ENCODE measurements at places on chromosomes 5 and 9.
A peak's percentile ranks its signal among the peaks of the same experiment; 100 is the strongest.

DNA sequence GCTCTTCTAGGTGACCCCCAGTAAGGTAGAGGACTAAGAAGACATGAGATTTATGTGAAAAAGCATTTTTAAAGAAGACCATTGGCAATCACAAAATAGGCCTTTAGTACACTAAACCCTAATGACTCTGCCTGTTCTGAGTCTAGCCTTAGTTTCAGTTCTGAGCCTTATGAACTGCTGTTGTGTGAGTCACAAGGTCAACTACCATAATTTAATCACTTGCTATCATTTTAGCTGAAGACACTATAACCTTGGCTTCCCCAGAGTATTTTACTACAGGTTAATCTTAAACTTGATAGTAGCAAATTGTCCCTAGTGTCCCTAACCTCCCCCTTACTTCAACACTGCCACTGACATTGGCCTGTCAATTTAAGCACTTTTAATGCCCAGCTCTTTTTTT, 34.4 kb downstream of the APC start:
- no peak for DNase-seq

DNA sequence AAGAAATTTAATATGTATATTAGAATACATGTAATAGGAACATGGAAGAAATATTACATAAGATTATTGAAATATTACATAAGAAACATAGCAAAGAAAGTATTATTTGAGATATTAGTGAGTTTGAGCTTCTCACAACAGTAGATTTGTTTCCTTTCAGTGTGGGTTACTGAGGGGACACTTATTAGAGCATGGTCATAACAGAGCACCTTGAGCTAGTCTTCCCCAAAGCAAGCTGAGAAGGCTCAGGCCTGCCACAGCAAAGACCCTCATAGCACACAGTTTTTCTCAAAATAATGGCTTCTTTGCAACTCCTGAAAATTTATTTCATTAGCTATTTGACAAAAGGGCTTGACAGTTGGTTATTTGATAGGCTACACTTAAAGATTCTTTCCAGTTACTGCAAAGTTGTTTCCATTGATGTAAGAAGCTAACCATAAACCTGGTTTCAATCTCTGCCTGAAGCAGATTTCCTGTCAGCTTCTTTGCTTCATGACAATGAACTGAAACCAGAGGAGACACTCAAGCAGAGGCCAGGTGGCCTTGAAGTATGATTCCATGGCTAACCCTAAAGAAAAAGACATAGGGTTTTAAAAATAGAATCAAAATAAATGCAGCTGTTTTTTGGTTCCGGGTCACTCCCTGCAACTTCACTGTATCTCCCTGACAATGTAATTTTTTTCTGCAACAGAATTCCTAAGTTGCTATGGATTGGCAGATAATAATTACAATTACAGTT, 68.6 kb downstream of the ERMP1 start:
- no peak for DNase-seq

GRCh38 chr5:173781816-173782670, 106.1 kb upstream of the CPEB4 start:
- peak; percentile 33 for DNase-seq

GRCh38 chr5:179516221-179516620, 34.1 kb upstream of the RUFY1 start:
- DNase-seq = no peak

DNA sequence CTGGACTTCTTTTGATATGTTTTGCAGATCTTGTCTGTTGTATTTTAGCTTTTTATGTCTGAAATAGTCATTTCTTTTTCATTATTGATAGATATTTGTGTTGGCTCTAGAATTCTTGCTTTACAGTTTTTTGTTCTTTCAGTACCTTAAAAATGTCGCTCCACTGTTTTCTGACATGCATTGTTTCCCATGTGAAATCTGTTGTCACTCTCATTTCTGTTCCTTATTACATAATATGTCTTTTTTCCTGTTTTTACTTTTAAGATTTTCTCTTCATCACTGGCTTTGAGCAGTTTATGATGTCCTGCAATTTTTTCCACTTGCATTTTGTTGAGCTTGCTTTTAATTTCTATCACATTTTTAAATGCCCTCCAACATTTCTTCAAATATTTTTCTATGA, 270.4 kb upstream of the TARS1 start:
- no peak for DNase-seq

DNA sequence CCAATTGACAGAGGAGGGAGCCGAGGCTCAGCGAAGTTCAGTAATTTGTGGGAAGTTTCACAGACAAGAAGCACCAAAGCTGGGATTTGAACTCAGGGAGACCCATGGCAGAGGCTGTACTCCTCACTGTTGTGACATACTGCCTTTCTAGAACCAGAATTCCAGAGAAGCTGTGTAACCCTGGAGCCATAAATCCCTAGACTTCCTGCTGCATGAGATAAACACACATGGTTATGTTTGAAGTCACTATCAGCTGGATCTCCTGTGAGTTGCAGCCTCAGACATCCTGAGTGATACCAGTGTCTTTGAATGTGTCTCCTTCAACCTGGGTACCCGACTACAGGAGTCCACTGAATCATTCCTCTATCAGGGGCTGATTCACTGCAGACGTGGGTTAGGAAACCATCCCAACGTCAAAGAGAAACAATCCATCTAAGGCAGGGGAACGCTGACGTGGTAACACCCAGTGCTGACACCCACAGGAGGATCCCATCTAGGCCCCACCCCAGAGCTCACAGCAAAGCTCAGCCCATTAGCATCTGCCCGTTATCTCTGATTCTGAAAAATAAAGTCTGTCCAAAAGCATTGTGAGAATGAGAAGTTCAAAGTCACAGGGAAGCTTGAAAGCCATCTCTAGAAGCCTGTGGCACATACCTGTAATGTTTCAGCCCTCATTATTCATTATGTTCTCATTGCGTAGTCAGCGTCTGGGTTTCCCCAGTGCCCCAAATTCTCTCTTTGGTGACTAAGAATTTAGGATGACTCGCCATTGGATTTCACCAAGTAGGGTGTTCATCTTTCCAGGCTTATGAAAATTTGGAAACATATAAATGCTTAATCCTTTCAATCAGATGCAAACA, 36.3 kb upstream of the BASP1 start:
- no peak for DNase-seq

GRCh38 chr5:3912790-3913189, 317.2 kb downstream of the IRX1 start:
- no peak for DNase-seq

DNA sequence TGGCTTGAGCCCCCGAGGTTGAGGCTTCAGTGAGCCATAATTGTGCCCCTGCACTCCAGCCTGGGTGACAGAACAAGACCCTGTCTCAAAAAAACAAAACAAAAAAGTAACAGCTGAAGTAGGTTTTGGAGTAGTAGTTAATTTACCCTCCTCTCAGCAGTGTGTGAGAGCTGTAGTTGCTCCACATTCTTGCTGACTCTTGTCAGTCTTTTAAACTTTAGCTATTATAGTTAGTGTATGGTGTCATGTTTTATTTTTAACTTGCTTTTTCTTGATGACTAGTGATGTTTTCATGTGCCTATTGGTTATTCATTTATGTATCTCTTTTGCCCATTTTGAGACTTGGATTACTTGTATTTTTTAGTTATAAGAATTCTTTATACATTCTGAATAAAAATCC, 52.9 kb upstream of the DHFR start:
- no peak for DNase-seq

- DNase-seq = peak; percentile 97
Measured at GRCh38 chr5:115544436-115545350, at the start of gene FEM1C. Gene FEM1C, minus strand, starts transcription at chr5:115544775. Its CDS starts 1,282 bp downstream, at chr5:115543493.

GRCh38 chr5:54845567-54845941, 139.8 kb downstream of the ESM1 start:
- no peak for DNase-seq

DNA sequence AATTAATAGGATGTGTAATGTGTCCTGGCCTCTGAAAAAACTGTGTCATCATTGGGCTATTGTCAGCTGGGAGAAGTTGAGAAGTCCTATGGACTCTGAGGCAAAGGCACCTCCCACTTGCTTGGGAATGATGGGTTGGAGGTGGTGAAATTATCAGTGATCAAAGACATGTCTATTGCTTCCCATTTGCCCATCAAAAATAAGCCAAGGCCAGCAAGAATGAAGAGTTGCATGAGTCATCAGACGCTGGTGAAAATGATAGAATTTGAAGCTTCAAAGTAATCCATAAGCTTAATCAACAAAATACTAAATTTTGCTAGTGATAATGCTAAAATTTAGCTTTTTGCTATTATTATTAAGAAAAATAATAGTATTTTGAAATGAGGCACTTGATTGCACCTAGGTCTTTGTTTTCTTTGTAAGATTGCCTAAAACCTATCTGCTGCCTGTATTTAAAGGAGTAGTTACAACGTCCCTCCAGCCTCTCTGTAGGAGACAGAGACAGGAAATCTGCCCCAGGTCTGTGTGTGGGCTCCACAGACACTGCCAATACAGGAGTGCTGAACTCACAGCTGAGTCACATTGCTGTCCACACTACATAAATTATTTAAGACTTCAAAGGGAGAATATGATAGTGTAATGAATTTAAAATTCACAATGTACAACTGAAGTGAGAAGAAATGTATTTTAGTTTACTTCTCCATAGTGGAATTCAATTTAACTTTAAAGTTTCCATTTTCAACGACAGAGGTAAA, 48.4 kb upstream of the APC start:
- no peak for DNase-seq

DNA sequence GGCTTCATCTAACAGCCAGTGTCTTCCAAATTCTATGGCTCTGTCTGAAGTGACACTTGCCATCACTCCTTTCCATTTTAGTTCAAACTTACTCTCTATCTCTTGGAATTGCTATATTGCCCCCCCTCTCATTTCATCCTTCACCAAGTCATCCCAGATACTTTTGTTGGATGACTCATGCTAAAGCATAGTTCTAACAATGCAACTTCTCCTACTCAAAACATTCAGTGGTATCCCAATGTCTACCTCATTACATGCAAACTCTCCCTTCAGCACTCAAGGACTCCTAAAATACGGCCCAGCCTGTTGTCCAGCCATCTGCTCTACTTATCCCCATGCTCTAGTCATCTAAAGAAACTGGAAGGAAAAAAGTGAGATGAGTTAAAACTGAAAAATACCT, 171.6 kb downstream of the RASEF start:
- no peak for DNase-seq

DNA sequence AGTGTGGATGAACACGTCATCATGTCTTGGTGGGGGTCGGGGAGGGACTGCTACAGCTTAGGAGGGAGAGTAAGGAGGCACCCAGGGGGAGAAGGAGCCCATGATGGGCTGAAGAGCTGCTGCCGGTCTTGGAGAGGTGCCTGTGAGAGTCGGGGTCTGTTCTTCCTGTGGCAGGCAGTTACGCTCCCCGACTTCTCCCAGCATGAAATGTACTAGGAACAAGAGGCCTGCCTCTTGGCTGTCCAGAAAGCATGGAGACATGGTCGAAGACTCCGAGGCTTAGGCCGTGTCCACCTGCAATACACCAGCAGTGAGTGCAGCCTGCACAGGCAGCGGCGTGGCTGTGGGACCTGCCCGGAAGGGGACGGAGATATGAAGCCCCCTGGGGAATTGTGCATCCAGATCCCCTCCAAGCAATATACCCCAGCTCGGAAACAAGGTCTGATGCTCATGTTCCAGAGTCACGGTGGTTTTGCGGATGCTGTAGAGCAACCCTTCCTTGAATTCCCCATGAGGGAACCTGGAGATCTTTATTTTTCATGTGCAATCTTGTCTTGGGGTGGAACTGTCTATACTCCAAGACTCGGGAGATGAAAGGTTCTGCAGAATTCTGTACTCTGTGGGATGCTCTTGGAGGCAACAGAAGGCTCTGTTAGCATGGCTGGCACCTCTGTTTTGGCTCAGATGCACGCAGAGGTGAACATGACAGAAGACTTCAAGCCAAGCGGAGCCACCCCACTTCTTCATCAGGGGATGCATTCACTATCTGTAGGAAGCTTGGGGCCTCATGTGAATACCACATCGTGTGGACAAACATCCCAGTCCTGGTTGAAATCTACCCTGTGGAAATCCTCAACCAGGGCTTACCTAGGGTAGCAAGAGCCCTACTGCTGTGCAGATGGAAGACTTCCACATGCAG, 374.9 kb upstream of the IRX4 start:
- no peak for DNase-seq

DNA sequence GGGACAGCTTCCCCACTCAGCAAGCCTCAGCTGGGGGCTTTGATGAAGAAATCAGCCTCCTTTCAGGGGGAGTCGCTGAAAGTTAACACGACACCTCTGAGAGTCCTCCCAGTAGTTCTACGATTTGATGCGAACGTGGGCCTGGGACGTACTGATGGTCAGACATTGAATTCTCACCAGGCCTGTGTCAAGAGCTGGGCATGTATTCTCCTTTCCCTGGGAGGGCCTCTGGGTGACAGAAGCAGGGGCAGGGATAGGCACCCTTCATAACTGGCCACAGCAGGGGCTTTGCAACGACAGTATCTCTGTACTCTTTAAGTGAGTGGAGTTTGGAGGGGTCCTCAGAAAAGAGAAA, 15.6 kb upstream of the COL5A1 start:
- no peak for DNase-seq

- DNase-seq = no peak
Measured at GRCh38 chr9:128899566-128900322, 17.8 kb downstream of the LRRC8A start.

DNA sequence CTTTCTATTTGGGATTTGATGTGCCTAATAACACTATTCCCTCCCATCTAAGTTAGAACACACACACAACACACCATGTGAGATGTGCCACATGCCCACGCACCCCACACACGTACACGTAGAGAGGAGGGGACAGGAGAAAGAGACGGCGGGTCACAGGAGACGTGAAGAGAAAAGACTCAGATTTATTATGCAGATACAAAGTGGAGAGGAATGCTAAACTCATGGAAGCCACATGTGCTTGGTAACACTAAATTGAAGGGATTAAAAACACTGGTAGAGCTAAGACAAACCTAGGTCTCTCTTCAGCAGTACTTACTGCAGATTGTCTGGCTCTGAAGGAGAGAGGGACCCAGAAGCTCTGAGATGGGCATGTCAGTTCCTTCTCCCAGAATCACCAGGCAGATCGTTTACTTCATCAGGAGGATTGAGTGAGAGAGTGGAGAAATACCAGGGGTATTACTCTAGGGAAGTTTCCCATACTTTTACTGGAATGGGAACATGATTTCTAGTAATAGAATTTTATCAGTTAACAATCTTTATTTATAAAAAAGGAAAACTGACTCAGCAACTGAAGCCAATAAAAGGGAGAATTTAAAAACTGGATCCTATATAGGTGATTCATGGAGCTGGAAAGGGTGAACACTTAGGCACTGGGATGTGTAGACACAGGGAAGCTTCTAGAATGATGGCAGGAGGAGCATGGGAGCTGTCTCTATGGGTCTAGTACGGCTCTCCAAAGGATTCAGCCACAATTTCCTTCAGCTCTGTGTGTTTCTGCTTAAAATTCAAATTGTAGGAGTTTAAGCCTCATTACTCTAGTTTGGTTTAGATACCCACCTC, 139.4 kb downstream of the MACIR start:
- no peak for DNase-seq

GRCh38 chr9:4269872-4270271, 30.0 kb downstream of the GLIS3 start:
- no peak for DNase-seq

GRCh38 chr5:181037365-181037861, 2.7 kb upstream of the BTNL9 start:
- no peak for DNase-seq

GRCh38 chr9:125911861-125912644, 164.9 kb downstream of the PBX3 start:
- no peak for DNase-seq

- DNase-seq = no peak
Measured at GRCh38 chr5:81830596-81830995, 79.7 kb upstream of the SSBP2 start.
